ENCODE measurements at places on chromosomes 5 and 9.

DNA sequence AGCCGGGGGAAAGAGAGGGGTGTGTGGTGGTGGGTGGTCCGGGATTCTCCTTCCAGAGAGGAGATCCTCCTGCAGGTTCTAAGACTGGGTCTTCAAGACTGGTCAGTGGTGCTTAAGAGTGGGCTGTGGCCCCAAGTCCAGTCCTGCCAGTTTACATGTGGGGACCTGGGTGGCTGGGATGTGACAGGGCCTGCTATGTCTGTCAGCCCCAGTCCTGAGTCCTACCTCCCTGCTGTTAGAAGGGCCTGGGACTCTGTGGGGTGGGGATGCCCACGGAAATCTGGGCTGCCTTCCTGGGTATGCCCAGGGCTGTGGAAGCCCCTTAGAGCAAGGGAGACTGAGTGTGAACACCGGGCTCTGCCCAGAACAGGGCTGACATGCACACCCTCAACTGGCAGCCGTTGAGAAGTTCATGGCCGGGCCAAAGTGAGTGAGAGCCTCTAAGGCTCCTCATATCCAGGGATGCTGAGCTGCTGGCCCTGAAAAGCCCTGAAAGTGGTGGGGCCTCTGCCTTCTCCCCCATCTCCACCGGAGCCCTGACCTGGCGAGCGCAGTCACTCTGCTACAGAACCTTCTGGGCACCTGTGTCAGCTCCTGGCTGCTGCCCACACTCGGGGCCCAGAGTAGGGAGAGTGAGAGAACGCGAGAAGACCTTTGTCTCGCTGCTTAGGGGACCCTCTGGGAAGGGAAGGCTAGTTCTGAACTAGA is 1.7 kb downstream of the PHF2 start:
- DNase-seq = no peak

- no peak for DNase-seq
These were observed 102.4 kb downstream of the DAPK1 start for GRCh38 chr9:87599901-87600610.

DNA sequence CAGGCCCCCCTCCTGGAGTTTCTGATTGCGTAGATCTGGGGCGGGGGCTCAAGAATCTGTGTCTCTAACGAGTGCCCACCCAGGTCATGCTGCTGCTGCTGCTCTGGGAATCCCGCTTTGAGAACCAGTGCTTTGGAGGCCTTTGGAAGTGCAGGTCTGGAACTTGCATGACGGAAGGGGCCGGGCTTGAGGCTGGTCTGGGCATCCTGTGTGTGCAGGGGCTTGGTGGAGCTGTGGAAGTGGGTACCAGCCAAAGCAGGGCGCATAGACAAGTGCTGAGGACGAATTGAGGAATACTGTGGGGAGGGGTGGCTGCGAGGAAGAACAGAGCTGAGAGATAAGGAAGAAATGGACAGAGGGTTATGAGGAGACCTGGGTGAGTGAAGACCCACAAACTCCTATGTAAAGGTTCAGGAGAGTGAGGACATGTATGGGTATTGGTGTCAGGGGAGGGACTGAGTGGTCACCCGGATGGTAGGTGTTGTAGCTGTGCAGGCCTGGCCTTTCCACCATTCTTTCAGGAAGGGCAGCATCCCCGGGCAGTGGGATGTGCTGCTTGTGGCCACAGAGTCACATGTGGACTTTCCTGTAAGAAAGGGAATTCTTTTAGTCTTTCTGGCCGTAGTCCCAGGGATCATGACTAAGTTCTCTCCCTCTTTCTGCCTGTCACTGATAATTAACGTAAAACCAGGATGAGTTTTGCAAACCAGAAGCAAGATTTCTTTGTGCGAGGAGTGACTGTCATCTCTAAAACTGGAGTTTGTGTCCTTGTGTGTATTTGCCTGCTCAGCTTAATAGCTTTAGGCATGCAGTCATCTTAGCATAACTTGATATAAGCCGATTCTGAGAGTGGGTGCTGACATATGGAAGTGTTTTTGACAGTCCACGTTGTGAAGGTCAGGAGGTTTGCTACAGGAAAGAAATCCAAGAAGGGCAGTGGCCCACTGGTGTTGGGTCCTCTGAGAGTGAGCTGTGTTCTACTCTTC is 43.3 kb upstream of the TJP2 start:
- no peak for DNase-seq

- DNase-seq = no peak
These were observed 3.5 kb downstream of the IFNA2 start for GRCh38 chr9:21381448-21382339.

DNA sequence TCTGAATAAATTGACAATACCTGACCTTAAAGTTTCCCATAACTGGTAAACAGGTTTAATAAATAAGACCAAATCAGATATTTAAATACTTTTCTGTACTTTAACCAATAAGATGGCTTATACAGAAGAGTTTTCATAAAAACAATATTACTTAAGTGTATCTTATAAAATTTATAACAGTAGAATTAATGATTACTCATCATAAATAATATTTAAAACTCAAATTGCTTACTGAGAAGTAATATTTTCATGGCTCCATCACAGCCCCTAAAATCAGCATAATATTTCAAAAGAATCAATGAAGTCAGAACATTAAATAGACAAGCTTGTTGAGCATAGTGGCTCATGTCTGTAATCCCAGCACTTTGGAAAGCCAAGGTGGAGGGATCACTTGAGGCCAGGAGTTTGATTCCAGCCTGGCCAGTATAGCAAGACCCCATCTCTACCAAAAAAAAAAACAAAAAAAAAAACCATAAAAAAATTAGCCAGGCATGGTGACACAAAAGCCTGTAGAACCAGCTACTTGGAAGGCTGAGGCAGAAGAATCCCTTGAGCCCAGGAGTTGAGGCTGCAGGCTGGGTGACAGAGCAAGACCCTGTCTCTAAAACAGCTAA is 23.5 kb downstream of the HOMER1 start:
- DNase-seq = no peak

DNA sequence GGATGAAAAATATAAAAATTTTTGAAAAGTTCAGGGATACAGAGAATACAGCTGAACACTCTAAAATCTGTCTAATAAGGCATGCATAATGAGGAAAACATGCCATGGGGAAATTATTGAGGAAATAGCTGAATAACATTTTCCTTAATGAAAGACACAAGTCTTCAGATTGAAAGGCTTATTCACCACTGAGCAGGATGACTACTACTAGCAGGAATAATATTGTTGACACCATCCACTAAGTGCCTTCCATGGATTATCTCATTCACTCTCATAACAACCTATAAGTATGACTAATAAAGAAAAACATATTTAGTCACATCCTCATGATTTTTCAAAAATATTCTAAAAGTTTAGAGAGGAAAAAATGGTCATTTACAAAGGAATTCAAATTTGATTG is 96.7 kb upstream of the FER start:
- no peak for DNase-seq

GRCh38 chr9:116193636-116194035 is 40.0 kb downstream of the PAPPA start:
- no peak for DNase-seq

GRCh38 chr9:131868766-131869165 is 128.9 kb upstream of the RAPGEF1 start:
- no peak for DNase-seq

GRCh38 chr9:28073270-28073669 is 500.0 kb upstream of the C9orf72 start:
- DNase-seq = no peak

GRCh38 chr5:1414311-1415058 is 30.8 kb downstream of the SLC6A3 start:
- no peak for DNase-seq

- DNase-seq = no peak
These were observed 11.5 kb downstream of the NACC2 start for GRCh38 chr9:136083558-136084062.

GRCh38 chr5:38913714-38914113 is 67.9 kb downstream of the OSMR start:
- DNase-seq = no peak

GRCh38 chr5:4547547-4547946 is 592.6 kb upstream of the ADAMTS16 start:
- no peak for DNase-seq

- DNase-seq = no peak
These were observed 25.7 kb downstream of the SLC1A1 start for GRCh38 chr9:4515958-4516375.

GRCh38 chr5:86320266-86320665 is 297.5 kb upstream of the COX7C start:
- DNase-seq = no peak

DNA sequence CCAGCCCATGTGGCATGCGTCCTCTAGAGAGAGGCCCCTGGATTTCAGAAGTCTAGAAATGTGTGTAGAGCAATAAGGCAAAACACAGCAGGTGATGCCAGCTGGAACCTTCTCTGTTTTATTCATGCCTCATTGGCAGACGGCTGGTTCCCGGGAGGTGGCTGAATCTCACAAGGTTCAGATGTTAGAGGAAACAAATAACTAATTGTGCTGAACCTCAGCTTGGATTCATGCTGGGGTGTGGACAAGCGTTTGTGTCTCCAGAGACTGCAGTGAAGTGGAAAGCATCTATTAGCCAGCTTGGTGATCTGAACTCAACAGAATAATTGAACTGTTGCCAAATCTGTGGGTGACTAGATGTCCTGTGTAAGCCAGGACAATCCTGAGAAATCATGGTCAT is 131.1 kb upstream of the NR4A3 start:
- no peak for DNase-seq

- no peak for DNase-seq
These were observed 20.3 kb downstream of the SLC45A2 start for GRCh38 chr5:33964132-33964700.

- DNase-seq = no peak
These were observed 49.8 kb downstream of the JADE2 start for GRCh38 chr5:134575316-134575715.

- DNase-seq = no peak
These were observed 559.0 kb upstream of the DAP start for GRCh38 chr5:11319836-11320580.

- DNase-seq = no peak
These were observed 3.9 kb downstream of the MXD3 start for GRCh38 chr5:177307544-177308363.

GRCh38 chr9:75039801-75040200 is 11.7 kb upstream of the CARNMT1 start:
- DNase-seq = no peak

DNA sequence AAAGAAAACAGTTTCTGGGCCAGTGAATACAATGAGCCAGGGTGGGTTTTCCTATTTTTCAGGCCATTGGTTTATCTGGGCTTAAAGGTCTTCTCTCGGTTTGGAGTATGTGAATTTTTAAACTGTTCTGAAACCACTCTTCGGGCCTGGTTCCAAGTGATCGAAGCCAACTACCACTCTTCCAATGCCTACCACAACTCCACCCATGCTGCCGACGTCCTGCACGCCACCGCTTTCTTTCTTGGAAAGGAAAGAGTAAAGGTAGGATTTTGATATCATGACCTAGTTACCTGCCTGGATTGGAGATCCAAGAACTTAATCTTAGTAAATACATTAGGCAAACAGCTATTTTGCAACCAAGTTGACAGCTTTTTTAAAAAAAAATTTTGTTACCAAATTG is 79.1 kb downstream of the WDR41 start:
- no peak for DNase-seq

All from activated T-helper 1 cell treated with Interleukin-2 at 50 U/mL for 16 hours (primary cell).